NCI-H774 (cell line): ENCODE measurements at places on chromosomes 5 and 9.

DNA sequence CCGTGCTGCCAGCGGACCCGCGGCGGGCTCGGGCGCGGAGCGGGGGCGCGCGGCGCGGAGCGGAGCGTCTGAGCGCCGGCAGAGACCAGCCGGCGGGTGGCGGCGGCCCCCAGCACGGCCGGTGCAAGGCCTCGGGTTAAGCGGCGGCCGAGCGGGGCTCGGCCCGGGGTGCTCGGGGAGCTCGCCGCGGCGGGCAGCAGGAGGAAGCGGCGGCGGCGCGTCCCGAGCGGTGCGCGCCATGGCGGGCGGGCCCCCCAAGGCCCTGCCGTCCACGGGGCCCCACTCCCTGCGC lies 150 bp downstream of the SNX30 start:
- no peak for DNase-seq

DNA sequence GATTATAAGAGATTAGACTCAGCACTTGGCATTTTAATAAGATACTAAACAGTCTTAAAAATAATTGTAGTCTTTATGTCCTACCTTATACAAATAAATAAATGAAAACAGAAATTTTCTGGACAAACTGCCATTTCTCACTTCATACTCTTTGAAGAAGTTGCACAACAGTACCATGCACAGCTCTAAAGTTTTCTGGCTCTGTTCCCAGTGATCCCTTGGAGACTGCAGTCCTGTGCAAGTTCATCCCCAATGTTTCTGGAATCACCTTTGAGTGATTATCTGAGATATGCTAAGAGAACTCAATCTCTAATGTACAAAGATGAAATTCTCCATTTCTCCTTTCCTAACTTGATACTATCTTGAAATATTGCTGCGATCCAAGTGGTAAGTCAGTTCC lies 330.4 kb upstream of the EDIL3 start:
- no peak for DNase-seq

DNA sequence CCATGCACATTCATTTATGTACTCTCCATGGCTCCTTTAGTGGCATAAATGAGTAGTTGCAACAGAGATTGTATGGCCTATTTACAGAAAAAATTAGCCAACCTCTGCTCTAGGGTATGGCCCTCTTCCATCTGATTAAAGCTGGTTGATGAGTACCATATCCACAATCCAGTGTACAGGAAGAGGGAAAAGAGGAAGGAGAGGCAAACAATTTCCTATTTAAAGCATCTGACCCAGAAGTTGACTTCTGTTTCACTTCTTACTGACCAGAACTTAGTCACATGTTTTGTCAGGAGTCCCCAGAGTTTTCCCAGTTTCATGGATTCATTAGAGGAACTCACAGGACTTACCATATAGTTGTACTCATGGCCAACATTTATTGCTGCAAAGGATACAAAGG lies 68.6 kb upstream of the STARD4 start:
- DNase-seq: no peak

DNA sequence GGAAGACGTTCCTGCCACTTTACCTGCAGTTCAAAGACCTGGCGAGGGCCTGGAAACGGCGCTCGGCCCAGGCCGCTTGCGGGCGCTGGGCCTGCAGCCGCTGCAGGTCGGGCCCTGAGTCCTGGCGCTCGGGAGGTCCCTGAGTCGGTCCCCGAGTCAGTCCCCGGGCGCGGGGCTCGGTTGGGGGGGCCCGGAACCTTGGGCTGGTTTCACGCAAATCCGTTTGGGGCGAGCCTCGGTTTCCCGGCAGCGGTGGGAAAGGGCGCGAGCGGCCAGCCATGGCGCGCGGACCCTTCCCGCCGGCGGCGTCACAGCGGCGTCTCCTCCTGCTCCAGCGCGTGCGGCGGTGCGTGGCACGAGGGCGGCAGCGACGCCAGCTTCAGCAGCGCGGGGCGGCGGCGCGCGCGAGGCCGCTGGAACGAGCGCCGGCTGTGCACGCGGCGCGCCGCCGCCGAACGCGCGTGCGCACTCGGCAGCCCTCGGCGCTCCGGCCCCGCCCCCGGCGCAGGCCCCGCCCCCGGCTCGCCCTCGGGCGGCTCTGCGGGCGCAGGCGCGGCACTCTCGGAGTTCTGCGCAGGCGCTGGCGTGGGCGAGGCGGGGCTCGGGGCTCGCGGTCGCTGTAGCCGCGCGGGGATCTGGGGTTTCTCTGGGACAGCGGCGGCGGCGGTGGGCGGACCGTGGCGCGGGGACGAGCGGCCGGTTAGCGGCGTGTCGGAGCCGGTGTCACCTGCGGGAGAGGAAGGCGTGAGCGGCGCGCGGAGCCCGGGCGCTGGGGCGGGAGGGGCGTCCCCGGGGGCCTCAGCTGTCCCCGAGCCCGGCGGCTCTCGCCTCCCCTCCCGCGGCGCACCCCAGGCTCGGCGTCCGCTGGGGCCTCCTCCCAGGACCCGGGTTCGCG lies 29.9 kb downstream of the EXOC3 start:
- peak; percentile 92 for DNase-seq

DNA sequence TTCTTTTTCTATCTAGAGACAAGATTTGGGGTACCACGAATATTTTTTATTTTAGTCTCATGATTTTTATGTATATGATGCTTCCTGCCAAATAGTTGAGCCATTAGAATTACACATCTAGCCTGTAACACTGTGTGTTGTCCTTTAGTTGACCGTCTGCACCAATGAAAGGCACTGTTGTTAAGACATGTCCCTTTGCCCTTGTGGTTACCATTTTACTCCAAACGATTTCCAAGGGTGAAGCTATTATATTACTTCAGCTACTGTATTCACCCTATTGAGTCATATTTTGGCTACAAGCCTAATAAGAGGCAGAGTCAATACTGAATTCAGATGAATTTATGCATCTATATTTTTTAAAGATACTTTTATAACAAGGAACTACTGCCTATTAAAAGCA lies 207.6 kb downstream of the CETN3 start:
- DNase-seq: no peak

DNA sequence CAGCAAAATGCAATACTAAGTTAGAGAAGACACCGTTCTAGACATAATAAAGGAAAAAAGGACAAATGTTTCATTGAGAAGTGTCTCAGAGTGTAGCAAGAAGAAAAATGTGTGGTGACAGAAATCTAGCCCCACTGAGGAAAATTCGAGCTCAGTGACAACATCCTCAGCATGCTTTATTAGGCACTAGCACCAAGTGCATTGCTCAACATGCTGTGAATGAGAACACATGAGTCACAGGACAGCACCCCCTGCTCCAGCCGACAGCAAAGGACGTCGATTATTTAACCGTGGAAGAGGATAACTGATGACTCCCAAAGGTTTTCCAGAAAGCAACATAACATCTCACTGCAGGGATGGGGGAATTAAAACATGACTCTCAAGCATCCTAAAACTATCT lies 182.7 kb downstream of the GNAQ start:
- DNase-seq: no peak

- DNase-seq: no peak
These were observed 30.0 kb downstream of the TGFBR1 start for GRCh38 chr9:99134893-99135341.

- no peak for DNase-seq
These were observed 214.5 kb downstream of the AUH start for GRCh38 chr9:91147079-91147708.

- DNase-seq: peak; percentile 14
These were observed 530 bp downstream of the UCK1 start for GRCh38 chr9:131530546-131530919.

DNA sequence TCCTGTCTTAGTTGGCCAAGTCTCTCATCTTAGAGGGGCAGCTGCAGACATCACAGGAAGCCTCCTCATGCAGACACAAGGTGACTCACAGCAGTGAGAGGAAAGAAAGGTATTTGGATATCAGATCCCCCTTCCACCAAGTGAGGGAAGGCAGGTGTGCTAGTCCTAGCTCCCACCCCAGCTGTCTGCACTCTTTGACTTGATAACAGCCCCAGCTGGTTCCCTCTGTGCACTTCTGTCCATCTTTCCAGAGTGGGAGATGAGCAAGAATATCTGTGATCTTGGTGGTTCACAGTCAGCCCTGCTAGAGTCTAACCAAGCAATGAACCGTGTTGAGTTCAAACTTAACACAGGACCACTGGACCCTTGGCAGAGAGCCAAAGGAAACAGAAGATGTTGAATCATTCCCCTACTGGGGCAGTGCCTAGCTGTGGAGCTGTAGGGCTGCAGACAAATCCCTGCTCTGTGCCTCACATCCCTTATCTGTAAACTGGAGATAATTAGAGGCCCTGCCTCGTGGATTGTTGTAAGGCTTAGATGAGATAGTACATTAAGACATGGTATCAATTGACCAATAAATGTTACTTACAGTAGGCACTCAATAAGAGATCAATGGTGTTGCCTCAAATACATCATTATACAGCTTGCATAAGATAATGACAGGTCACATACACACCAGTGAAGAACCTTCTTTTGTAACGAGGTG lies 39.1 kb downstream of the SH3RF2 start:
- no peak for DNase-seq

GRCh38 chr5:7756453-7756852 lies 94.5 kb downstream of the CFAP90 start:
- no peak for DNase-seq

- peak; percentile 38 for DNase-seq
These were observed 19.0 kb downstream of the FOXB2 start for GRCh38 chr9:77038281-77039036.

- no peak for DNase-seq
These were observed 497.4 kb upstream of the CYLC2 start for GRCh38 chr9:102497709-102498108.

DNA sequence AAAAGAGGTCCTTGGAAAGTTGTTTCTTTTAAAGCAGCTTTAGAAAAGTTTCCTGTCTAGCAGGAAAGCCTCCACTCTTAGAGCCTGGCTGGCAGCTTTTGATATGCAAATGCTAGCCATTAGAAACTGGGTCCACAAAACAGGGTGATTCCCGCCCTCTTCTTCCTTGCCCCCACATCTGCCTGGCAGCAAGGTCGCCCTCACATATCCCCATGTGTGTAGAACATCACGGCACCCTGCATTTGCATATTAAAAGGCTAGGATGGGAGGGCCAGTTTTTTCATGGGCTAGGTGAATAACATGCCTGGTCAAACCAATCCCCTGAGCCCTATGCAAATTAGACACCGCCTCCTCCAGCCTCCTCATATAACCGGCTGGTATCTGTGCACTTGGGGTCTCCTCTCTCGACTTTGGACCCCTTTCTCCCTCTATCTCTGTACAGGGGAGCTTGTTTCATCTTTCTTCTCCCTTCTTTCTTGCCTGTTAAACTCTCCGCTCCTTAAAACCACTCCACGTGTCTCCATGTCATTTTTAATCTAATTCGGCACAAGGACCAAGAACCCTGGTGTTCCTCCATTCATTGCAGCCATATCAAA lies 426.8 kb upstream of the CTNND2 start:
- no peak for DNase-seq

DNA sequence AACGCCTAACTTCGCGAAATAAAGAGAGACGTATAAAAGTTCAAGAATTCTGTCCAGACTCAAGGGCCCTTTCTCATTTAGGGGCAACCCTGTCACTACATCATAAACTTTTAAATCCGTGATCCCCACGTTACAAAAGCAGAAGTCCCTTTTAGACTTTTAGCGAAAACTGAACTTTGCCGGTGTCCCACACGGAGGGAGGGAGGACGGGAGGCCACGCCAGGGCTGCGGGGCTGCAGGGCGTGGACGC lies 515 bp upstream of the F2R start:
- DNase-seq: no peak

DNA sequence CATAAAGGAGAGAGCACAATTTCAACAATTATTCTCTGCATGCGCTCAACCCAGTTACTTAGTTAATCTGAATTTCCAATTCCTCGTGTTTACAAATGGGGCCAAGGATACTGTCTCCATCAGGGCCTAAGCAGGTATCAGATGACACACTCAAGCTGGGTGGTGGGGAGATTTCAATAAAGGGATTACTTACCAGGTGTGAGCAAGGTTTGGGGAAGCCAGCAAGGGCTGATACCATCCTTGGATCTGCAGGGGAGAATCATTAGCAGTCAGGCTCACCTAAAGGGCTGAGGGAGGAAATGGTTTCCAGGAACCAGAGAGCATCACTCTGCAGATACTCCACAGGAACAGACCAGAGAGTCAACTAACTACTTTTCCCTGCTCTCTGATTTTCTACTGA lies 487.1 kb downstream of the NTRK2 start:
- no peak for DNase-seq

GRCh38 chr9:20364959-20365358 lies 257.3 kb downstream of the MLLT3 start:
- DNase-seq: no peak

DNA sequence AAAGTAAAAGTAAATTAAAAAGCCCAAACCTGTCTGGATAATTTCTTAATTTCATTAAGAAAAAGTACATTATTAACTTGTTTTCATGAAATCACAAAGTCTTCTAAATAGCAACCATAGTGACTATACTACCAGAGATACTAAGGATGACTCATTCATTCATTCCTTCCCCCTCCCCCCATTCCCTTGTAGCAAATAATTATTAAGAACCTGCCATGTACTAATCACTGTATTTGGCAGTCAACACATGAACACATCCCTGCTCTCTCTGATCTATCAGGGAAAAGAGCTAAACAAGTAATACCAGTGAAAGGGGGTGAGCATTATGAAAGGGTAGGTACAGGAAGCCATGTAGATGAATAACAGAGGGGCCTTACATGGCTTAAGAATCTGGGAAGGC lies 203.9 kb downstream of the CWC27 start:
- DNase-seq: no peak

DNA sequence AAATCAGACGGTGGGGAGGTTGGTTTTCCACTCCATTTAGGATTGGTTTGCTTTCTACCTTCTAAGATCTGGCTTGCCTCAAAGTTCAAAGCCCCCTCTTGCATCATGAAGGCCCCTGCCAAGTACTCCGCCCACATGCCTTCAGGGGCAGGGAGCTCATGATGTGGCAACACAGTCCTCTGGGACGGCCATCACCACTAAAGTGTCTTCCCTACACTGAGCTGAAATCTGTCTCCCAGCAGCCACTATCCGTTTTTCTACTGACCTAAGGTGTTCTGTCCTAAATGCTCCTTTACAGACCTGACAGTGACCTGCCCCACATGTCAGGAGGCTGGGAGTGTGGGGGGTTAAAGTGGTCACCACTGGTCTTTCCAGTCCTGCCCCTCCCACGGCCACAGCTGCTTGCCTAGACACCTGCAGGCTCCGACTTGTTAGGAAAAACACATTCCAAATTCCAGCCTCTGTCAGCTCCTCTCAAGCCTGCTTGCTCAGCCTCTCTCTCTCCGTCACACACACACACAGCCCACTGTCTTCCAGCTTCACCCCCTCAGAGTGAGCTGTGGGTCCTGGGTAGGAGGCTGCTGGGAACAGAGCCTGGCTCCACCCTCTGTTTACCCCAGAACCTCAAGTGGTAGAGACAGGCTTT lies 44.9 kb downstream of the SHB start:
- DNase-seq: no peak

- DNase-seq: no peak
These were observed 249.3 kb downstream of the NNT start for GRCh38 chr5:43852279-43852678.

DNA sequence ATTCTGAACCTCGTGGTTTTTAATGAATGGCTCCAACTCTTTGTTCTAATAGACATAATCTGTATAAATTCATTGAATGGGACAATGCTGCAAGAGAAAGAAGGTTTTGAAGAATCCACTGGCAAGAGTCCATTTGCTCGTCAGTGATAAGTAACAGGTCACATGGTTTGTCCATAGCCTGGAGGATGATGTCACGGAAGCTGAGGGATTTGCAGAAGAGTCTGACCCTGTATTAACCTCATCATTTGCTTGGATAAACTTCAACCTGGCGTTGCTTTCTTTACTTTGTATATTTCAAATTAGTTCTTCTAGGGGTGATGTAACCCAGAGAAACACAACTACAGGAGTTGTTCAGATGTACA lies 197.4 kb downstream of the GAS1 start:
- no peak for DNase-seq
